ENCODE measurements at places on chromosomes 2 and 18. TPM values are rescaled to one million over a fixed set of nuclear protein-coding genes. Genes with fewer than 3 reads are reported as not detected.

DNA sequence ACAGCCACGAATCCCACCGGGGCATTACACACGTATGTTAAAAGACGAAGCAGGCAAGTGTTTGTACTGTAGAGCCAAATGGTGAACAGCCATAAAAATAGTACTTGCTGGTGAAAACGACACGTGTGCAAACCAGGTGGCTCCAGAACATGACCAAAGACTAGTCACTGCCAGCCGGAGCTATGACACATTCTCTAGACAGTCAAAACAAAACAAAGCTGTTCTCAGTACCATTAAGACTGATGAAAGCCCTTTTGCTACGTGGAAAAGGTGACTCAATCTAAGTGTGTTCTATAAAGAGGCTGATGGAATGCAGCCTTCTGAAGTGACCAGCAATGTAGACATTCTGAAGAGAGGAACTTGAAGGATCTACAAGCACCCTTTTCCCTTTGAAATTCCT lies 367.7 kb upstream of the NETO1 start:
- DNase-seq: no peak

DNA sequence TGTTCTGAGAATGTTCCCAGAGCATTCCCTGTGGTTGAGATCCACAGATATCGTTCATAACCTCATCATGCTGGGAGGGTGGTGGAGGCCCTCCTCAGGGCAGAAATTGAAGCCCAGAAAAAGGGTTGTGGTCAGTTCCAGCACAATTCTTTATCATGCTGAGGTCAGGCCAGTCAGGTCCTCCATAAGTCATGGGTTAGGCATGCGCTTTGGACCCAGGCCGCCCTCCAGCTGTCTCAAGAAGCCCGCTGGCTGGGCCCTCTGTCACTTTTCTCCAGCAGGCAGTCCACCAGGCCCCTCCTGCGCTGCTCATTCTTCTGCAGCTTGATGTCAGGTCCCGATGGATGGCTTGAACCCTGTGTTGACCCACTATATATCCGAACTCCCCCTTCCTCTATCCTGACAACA lies 151.1 kb upstream of the NT5C1B start:
- DNase-seq: no peak

DNA sequence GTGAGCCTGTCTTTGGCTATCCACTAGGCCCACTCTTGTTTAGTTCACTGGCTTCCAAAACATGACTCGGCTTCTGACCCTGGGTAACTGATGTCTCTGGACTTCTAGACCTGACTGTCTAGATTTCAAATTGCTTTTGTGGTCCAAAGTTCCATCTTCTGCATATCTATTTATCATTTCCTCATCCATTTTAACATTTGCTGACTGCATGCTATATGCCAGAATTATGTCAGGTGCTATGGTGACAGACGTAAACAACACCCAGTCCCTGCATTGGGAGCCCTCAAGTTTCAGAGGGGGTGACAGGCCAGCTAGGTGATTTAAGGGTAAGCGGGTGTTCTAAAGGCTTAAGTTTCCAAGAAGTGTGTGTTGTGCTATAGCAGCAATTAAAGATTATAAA lies 140.9 kb downstream of the PIEZO2 start:
- no peak for DNase-seq

GRCh38 chr2:215320679-215321078 lies 8.8 kb downstream of the ATIC start:
- DNase-seq: no peak

DNA sequence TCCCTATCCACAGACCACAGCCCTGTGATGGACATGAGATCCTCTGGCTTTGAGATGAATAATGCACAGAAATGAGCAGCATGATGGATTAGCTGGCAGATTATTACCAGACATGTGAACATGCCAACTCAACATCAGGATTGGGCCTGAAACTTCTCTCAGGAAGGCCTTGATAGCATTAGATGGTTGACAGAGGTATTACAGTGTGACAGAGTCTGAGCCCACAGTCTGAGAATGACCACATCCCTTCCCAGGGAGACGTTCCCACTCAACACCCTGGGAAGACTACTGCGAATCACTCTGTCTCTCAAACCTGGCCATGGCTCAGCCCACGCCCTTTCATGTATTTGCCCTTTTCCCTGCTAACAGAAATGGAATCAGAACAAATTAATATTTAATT lies 66.9 kb downstream of the BCL11A start:
- DNase-seq: no peak

DNA sequence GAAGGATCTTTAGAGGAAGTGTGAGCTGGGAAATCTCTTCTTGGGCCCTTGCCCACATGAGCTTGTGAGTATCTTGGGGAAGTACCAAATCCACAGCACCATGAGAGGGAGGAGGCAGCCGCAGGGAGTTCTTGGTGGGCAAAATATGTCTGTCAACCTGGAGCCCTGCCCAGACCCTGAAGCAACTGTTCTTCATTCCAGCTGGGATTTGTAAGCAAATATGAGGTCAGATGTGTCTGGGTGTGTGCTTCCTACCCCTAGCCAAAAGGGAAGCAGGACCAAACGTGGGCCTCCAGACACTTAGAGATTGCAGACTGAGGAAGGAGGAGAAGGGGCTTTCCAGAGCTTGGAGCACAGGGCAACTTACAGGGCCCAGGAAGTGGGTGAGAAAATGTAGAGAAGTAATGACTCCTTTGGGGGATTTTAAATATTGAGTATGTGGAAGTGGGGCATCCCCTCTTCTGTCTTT lies 41.9 kb downstream of the TMEM247 start:
- peak; percentile 62 for DNase-seq

GRCh38 chr2:175445281-175445680 lies 263.8 kb upstream of the ATP5MC3 start:
- no peak for DNase-seq

DNA sequence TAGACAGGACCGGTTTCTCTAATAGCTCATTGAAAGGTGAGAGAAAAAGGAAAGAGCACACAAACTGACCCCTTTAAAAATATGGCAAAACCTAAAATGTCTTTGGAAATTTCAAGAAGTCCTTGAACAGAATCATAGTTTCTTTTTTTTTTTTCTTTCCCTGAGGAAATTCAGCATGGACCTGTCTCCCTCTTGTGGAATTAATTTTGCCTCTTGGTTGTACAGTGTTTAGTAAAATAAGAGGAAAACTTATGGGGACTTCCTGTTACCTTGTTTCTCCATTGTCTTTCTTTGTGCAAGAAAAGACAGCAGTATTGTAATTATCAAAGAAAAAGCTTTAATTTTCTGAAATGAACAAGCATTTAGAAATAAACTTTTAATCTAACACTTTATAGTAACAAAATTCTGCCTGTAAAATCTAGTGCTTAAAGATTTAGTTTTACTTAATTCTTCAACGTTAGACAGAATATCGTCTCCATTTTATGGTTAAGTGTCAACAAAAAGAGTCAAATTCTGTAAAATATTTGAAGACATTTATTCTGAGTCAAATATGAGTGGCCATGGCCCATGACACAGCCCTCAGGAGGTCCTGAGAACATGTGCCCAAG lies 176.3 kb upstream of the NABP1 start:
- no peak for DNase-seq

The SS18 gene
- 64.9 TPM for total RNA-seq

The NYAP2 gene
- total RNA-seq: 0.06 TPM

DNA sequence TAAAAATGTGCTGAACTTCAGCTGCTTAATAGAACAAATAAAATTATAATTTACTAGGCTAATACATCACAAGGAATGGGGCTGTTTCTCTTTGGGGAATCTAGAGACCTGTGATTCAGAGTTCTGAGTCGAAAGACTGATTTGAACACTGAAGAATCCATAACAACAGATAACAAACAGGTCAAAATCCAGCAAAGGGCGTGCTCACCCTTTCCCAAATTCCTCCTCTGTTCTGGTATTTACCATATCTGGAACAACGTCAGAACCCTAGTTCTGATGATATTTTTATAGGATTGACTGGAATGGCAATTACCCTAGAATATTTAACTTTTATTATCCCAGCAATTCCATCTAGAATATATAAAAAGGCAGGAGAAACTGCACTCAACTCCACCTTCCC lies 66.0 kb upstream of the ITGA6 start:
- no peak for DNase-seq

DNA sequence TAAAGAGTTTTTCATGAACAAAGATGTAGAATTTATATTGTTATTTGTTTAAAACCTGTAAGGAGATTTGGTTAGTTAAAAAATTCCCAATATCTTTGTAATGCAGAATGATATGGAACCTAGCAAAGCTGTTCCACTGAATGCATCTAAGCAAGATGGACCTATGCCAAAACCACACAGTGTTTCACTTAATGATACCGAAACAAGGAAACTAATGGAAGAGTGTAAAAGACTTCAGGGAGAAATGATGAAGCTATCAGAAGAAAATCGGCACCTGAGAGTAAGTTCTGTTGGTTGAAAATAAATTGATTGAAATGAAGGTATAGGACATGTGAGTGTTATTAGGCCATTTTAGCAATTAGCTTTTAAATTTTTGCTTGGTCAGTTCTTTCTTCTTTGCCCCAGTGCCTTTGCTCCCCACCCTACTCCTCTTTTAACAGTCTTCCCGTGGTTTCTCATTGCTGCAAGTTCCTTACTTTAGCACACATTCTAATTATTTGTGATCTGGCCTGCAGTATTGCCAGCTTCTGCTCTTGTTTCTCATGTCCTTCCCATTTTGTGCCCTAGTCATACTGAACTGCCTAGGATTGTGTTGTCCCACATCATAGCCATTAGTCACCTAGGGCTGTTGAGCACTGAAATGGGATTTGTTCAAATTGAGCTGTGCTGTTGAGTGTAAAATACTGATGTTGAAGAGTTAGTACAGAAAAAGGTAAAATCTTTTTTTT lies 36.6 kb downstream of the VAPA start:
- DNase-seq: no peak

DNA sequence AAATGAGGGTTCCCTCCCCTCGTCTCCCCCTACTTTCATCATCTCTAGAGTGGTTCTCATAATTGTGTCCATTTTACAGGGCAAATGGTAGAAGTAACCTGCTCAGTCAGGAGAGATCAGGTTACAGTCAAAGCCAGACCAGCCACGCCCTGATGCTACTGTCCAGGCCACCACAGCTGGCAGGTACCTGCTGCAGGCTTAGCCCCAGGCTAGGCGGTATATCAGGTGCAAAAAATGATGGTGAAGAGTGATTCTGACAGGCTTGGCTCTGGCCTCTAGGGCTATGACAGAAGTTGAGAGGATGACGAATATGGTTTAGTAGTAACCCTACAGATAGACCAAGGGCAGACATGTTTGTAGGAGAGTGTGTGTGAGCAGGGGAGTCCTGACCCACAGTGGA lies 67.1 kb downstream of the HAUS1 start:
- DNase-seq: no peak

The ELOA2 gene
- total RNA-seq: not detected

- no peak for DNase-seq
Observed at GRCh38 chr18:27138079-27138478, 47.0 kb downstream of the CHST9 start.

DNA sequence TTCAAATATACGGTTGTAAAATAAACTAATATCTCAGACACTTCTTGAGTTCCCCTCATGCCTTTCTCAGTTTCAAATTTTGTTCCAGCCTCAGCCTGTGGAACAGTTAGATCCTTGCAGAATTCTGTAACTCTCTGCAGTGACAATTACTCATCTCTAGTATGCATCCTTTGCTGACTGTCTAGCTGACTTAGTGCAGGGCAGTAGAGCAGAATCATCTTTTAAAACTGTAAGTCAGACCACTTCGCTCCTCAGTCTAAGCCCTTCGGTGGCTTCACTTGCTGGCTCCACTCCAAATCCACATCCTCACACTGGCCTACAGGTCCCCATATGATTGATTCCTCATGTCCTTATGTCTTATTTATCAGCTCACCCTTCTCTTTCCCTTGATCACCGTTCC lies 164.1 kb upstream of the ZSWIM2 start:
- DNase-seq: no peak

DNA sequence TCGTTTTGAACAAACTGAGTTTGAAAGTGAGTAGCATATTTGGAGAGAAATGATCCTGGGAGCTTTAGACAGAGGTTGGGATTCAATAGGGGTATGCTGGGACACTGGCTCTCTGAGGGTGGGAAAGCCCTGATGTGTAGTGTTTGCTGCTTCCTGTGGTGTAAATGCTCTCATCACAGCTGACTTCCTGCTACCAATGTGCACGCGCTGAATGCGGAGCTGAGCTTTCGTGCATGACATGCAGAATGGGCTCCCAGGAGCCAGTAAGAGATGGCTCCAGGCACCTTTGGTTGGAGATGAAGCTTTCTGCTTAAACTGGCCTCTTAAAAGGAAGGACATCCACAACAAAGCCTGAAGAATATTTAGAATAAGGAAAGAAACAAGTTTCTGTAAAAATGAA lies 224.1 kb upstream of the CCDC150 start:
- DNase-seq: no peak

- DNase-seq: no peak
Observed at GRCh38 chr2:17373741-17374140, 144.5 kb downstream of the RAD51AP2 start.

DNA sequence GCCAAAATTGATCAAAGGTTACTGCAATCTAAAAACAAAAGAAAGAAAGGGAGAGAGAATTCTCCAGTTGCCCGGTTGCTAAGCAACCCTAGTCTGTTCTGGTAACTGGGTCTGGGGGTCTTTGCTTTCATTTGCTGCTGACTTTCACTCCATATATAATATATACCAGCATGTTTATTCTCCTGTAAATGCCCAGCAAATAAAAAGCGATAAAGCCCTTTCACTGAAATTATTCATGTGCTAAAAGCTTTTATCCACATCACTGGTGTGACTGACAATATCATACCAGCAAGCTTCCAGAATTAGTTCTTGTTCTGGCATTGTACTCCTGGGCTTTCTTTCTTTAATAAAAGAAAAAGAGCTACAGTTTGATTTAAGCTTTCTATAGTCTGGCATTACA lies 75.5 kb upstream of the ST8SIA3 start:
- DNase-seq: no peak

- DNase-seq: no peak
Observed at GRCh38 chr2:65402780-65403528, 29.4 kb downstream of the SPRED2 start.

Measured in mucosa of gallbladder (tissue), 1 donor.